Breast epithelium (tissue), 4 donors: ENCODE measurements at places on chromosomes 4 and X.

GRCh38 chrX:136687457-136687856 lies 39.5 kb downstream of the CD40LG start:
- no peak for DNase-seq

DNA sequence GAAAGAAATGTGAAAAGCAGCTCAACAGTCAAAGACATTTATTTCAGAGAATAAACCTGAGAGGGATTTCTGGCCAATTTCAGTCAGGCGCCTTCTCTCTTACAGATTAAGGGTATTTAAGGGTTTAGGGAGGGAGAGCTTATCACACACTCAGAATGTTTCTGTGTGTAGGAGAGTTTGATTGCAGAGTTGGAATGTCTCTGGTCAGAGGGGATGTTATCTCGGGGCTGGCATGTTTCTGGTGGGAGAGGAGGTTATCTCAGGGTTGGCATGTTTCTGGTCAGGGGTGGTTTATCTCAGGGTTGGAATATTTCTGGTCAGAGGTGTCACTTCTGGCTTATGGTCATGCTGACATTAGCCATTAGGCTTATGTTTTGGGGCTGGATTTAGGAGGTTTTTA lies 1920.5 kb upstream of the PCDH7 start:
- no peak for DNase-seq

GRCh38 chr4:32778938-32779337 lies 2058.8 kb downstream of the PCDH7 start:
- no peak for DNase-seq

DNA sequence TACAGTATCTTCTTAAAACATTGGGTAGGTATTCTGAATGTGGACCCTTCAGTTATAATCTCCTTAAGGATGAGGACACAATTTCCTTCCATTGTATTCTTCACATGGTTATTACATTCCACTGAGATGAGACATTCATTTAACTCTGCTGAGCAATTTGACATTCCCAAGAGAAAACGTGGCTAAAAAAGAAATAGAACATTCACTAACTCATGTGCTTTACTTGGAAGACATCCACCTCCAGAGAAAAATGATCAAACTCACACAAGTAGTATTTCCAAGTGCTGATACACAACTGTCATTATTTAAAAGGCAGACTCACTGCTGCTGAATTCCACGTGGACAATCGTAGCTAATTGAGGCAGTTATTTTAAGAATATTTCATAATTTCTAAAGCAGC lies 227.9 kb upstream of the ANKRD50 start:
- no peak for DNase-seq

DNA sequence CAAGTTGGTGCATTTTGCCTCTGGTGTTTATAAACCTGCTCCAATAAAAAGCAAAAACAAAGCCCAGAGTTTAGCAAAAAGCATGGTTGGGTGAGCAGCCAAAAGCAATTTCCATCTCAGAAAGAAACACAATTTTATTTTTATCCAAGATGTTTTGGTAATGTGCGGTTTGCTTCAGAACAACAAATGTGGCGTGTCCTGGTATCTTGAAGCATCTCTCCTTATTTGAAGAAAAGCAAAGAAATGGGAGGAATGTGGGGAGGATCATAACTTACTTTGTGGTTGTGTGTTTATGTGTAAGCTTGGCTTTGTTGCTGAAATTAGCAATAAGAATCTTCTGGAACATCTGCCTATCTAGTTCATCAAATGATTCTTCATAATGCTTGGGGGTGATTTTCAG lies 88.3 kb upstream of the DDX3X start:
- DNase-seq = no peak

GRCh38 chr4:140943486-140944198 lies 187.5 kb upstream of the TBC1D9 start:
- no peak for DNase-seq

DNA sequence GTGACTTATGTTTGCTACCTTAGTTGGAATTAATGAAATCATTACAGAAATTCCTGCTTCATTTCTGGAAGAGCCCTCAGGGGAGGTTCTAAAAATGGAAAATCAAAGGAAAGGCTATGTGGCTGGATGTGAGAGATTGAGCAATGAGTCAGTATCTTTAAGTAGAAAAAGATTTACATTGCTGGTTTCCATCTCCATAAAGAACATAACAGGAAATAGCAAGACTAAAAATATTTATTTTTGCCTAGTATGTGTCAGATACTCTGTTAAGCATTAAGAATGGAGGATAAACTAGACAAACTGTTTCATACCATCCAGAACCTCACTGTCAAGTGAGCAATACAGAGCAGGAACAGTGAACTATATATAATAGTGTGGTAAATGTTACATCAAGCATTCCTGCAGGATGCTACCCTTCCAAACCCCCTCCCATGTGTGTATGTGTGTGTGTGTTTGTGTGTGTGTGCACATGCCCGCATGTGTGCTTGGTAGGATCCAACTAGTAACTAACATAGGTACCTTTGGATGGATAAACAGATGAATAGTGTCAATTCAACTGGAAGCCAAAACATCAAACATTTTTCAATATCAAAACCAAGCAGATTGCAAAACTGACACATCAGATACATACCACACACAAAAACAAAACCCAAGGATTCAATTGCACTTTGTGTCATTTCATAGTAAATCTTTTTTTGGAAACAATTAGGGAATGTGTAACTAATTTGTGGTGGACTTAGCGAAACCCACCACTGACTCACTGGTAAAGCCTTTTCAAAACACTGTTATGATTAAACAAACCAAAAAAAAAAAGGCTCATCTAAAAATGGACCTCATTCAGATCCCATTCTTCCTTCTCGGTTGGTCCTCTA lies 223.4 kb downstream of the SHROOM3 start:
- DNase-seq = no peak

DNA sequence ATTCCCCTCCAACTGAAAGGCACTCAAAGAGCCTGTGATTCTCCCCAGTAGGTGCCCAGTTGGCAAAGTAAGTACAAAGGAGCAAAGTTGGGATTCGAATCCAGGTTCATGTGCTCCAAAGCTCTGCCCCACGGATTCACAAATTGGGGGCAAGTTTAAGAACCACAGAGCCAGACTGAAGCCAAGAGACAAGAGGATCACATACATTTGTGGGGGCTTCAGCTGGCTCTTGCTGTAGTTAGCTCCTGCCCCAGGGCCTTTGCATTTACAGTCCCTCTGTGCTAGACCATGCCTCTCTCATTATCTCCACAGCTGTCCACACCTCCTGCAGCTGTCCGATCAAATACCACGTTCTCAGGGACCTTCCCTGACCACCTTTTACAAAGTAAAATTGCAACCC lies 18.8 kb downstream of the PNMA6F start:
- no peak for DNase-seq

- no peak for DNase-seq
These were observed 3.1 kb upstream of the MTMR1 start for GRCh38 chrX:150690126-150690525.

- no peak for DNase-seq
These were observed 12.2 kb downstream of the WDR1 start for GRCh38 chr4:10104211-10104990.

GRCh38 chr4:81606166-81606565 lies 134.5 kb upstream of the RASGEF1B start:
- no peak for DNase-seq

DNA sequence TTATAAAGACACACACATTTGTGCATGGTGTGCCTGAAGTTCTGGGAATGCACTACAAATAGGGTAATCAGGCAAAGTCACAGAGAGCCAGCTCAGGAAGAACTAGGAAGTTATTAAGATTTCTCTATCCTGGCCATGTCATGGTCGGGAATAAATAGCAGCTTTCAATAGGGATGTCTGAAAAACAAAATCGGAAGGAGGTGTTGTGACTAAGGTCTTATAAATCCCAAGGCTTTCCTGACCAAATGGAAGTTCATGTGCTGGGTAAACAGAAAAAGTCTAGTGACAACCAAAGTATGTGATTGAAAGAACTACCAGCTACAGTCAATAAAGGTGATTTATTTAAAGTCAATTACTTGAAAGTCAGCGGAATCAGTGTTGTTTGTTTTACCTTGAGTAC lies 262.5 kb upstream of the HS3ST1 start:
- no peak for DNase-seq
